ENCODE measurements at places on chromosomes 13 and 19. TPM values are rescaled to one million over a fixed set of nuclear protein-coding genes. Genes with fewer than 3 reads are reported as not detected.

The COL5A3 gene
- 0.82 TPM for total RNA-seq

The TNFSF11 gene
- total RNA-seq: 0.41 TPM

The ZNF492 gene
- 4.1 TPM for total RNA-seq

The DMKN gene
- under 0.01 TPM for total RNA-seq

The EBPL gene
- total RNA-seq: 44.8 TPM

GRCh38 chr13:37648609-37649008, 50.0 kb upstream of the POSTN start:
- no peak for DNase-seq

GRCh38 chr13:105365831-105366230, 1169.6 kb downstream of the EFNB2 start:
- no peak for DNase-seq

- no peak for DNase-seq
Observed at GRCh38 chr13:29674532-29674931, 79.0 kb upstream of the SLC7A1 start.

DNA sequence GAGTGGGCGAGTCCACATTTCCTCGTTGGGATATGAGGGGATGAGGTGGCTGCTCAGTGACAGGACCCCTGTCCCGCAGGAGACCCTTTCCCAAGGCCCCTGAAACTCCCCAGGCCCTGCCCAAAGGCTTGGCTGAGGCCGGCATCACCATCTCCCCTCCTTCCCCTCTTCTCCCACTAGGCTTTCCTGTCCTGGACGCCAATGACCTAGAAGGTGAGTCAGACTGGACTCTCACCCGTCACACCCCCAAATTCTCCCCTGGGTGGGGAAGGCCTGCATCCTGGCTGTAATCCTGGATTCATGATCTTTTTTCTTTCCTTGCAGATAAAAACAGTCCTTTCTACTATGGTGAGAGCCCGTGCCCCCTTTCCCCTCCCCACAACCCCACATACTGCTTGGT, 5.3 kb downstream of the FXYD3 start:
- DNase-seq: no peak

GRCh38 chr13:90632184-90632583, 715.3 kb upstream of the MIR17HG start:
- no peak for DNase-seq

DNA sequence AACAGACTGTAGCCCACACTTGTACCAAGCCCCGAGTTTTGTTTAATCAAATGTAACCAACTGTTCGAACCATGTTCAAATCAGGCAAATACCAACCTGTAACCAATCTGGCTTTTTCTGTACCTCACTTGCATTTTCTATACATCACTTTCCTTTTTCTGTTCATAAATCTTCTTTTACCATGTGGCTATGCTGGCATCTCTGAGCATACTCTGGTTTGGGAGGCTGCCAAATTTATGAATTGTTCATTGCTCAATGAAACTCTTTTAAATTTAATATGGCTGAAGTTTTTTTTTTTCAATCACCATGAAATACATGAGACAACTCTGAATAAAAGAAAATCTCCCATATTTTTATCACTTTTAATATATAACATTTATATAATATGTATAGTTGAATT, 256.1 kb downstream of the SLITRK6 start:
- no peak for DNase-seq

DNA sequence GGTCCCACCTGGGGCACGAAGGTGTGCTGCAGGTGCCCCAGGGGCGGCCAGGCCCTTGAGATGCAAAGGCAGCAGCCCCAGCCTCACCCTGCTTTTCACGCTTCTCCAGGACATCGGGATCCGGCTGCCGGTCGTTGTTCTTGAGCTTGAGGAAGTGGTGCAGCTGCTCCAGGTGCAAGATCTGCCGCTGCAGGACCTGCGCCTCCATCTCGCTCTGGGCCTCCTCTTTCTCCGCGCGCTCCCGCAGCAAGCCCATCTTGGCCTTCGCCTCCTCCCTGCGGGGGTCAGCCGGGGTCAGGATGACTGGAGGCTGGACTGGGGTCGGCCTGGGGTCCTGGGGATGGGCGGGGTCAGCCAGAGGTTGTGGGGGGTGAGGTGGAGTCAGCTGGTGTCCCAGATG, 21.5 kb upstream of the EMP3 start:
- DNase-seq: no peak

GRCh38 chr19:1360818-1361461, 22.8 kb upstream of the NDUFS7 start:
- peak; percentile 74 for DNase-seq

DNA sequence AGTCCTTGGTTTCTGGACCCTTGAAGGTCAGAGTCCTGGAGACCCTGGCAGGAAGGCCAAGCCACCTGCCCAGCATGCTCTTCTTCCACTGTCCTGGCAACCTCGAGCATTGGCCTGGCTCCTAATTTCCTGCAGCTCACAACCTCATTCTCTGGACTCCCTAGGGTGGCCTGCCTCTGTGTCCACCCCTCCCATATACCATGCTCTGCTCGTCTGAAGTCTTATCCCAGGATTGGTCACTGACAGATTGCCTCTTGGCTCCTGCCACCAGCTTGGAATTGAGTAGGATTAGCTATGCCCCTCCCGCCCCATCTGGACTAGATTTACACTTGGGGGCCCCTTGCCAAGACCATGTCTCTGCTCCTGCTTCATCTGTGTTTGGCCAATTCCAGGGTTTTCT, 17.1 kb upstream of the WASF3 start:
- DNase-seq: no peak

DNA sequence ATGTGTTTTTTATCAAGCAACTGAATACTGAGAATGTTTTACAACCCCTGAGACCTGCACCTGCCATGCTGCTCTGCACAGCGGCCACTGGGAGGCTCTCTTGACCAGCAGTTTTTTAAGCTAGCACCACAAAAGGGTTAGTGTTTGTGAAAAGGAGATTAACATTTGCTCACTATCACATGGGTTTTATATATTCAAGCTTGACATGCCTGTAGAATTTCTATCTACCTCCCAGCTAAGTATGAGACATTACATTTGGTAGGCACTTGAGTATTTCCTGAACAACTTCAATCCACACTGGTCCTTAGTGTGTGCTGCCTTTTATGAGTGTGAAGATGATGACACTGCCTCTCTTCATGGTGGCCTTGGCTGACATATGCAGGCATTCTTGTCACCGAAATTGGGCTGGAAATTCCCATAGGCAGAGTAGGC, 1238.9 kb downstream of the UQCRFS1 start:
- peak; percentile 14 for DNase-seq

- DNase-seq: no peak
Observed at GRCh38 chr13:38863536-38863935, 127.1 kb downstream of the STOML3 start.

DNA sequence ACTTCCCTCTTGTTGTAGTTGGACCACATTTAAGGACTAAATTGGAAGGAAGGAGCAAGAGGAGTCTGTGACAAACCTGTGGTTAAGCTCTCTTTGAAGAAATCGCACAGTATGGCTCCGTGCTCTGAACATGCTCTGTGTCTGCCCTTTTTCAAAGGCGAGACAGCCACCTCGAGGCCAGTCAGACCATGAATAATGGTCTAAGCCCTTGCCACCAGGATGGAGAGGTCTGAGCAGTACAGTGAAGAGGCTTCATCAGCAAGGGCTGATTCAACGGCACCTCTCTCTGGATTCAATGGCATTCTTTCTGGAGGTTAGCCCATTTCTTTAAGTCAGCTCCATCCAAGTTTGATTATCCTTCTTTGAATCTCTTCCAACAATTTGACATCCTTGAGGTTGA, 30.9 kb downstream of the FAM216B start:
- no peak for DNase-seq

DNA sequence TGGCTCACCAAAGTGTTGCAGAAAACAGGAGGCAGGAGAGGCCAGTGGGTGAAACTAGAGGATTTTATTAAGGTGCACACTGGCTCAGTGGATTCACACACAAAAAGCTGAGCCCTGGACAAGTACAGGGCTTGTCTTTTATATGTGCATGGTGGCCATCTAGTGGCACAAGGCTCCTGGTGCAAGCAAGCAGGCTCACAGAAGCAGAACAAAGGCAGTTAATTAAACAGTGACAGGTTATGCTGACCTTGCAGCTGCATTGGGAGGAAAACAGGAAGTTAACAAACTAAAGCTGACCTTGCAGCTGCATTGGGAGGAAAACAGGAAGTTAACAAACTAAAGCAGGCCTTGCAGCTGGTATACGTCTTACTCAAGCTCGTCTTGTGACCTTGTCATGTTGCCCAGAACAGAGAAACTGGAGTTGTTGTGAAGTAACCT, 65.3 kb upstream of the ZNF681 start:
- no peak for DNase-seq
